Large intestine (tissue), 12 donors: ENCODE measurements at places on chromosomes 5 and 9. TPM values are rescaled to one million over a fixed set of nuclear protein-coding genes. Genes with fewer than 3 reads are reported as not detected.

Gene ENTPD2
- 9.9 TPM for polyA plus RNA-seq

Gene PCDHA11
- 1.3 TPM for polyA plus RNA-seq

- peaks cover 15% of the 10 kb centered on the region for H3K4me1 ChIP-seq
- peak; percentile 79 for DNase-seq
- H3K27ac ChIP-seq, result no peak overlapping the region
- H3K36me3 ChIP-seq, result no peaks in the 10 kb centered on the region
- no peaks in the 10 kb centered on the region for H3K27me3 ChIP-seq
- no peak overlapping the region for H3K4me3 ChIP-seq
These were observed 16.1 kb downstream of the GFI1B start for GRCh38 chr9:132994410-132995120.

GRCh38 chr5:90170261-90170660 is 239.3 kb downstream of the CETN3 start:
- H3K4me3 ChIP-seq, result no peak overlapping the region
- H3K36me3 ChIP-seq, result no peaks in the 10 kb centered on the region

- no peak for DNase-seq
- no peaks in the 10 kb centered on the region for H3K27me3 ChIP-seq
- no peaks in the 10 kb centered on the region for H3K36me3 ChIP-seq
- H3K27ac ChIP-seq, result no peak overlapping the region
- no peaks in the 10 kb centered on the region for H3K4me1 ChIP-seq
These were observed 178.7 kb downstream of the NDUFS4 start for GRCh38 chr5:53739111-53739510.

DNA sequence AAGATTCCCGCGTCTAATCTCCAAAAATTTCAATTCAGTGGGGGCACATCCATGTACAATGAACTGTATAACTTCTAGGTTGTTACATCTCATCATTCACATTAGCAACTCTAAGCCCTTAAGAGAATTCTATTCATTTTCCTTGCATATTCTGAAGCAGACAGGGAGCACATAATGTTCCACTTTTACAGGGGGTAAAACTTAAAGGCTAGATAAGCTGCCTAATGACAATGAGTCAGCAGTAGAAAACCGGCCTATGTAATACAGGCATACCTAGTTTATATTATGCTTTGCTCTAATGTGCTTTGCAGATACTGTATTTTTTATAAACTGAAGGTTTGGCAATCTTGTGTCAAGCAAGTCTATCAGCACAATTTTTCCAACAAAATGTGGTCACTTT is 40.4 kb downstream of the PTAR1 start:
- H3K36me3 ChIP-seq, result peaks cover 21% of the 10 kb centered on the region
- no peak overlapping the region for H3K27ac ChIP-seq
- H3K4me3 ChIP-seq, result no peak overlapping the region
- DNase-seq, result no peak
- no peaks in the 10 kb centered on the region for H3K27me3 ChIP-seq
- H3K4me1 ChIP-seq, result peaks cover 21% of the 10 kb centered on the region
